ENCODE measurements at places on chromosomes 7 and 10.

DNA sequence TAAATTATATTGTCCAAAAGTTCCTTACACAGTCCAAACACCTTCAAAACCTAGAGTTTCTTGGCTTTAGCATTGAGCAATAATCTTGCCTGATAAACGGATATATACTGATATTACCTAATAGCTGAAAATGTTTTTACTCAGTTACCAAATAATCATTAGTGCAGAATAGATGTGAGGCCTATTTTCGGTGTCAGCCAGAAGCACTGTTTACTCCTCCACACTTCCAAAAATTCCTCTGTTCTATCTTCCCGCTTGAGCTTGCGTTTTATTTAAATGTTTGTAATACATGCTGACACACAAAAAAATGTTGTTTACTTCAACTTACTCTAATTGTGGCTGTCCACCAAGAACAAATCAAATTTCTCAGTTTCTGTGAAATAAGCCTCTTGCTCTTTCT lies 606.2 kb upstream of the TEX47 start:
- no peak for DNase-seq

- no peak for DNase-seq
These were observed 102.0 kb downstream of the GRK5 start for GRCh38 chr10:119309423-119309770.

GRCh38 chr10:114552050-114552449 lies 106.0 kb downstream of the ABLIM1 start:
- no peak for DNase-seq

- DNase-seq = peak; percentile 28
These were observed 411.5 kb upstream of the ZMIZ1 start for GRCh38 chr10:78657163-78657861.

DNA sequence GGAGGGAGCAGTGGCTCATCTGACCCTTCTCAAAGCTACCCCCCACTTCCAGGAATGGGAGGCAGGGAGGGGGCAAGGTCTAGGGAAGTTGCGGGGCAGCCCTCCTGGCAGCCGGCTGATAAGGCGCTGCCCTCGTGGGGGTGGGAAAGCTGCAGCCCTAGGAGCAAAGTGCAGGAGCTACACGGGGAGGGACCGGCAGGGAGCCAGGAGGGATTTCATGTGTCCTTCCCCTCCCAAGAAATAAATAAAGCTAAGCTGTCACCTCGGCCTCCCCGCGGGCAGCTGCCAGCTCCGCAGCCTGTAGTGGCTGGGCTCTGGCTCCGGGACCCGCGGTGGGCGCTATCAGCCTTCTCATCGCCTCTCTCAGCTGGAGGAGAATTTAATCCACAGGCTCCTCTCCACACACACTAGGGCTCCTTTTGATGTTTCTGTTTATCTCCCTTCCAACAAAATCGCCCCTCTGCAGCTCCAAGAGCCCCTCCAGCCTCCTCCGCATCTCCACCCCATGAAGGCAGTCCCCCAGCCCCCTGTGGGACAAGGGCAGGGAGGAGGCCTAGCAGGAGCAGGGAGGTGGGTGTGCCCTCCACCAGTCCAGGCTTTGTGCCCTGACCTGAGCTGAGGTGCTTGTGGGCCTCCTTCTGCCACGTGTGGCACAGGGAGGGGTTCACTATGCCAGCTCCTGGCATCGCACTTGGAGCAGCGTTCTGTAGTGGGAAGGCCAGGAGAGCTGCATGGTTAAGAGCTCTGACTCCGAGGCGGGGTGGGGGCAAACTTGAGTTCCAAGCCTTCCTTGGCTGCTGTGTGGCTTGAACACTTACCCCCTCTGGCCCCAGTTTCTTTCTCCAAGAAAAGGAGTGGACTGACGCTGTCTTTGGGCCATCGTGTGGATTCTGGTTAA lies 80.5 kb downstream of the C10orf105 start:
- no peak for DNase-seq

GRCh38 chr10:92124616-92125143 lies 166.2 kb downstream of the CPEB3 start:
- no peak for DNase-seq

DNA sequence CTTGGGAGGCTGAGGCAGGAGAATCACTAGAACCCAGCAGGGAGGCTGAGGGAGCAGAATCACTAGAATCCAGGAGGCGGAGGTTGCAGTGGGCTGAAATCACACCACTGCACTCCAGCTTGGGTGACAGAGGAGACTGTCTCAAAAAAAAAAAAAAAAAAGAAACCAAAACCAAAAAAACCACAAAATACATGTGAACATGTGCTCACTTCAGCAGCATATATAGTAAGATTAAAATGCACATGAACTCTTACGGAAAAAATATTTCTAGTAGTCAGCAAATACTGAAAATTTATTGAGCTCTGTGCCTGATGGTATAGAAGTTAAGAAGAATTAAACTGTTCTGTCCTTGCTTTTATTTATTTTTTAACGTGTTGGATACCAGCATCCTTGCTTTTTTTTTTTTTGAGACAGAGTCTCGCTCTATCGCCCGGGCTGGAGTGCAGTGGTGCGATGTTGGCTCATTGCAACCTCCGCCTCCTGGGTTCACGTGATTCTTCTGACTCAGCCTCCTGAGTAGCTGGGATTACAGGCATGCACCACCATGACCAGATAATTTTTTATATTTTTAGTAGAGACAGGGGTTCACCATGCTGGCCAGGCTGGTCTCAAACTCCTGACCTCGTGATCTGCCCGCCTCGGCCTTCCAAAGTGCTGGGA lies 9.6 kb upstream of the ZNF487 start:
- no peak for DNase-seq

DNA sequence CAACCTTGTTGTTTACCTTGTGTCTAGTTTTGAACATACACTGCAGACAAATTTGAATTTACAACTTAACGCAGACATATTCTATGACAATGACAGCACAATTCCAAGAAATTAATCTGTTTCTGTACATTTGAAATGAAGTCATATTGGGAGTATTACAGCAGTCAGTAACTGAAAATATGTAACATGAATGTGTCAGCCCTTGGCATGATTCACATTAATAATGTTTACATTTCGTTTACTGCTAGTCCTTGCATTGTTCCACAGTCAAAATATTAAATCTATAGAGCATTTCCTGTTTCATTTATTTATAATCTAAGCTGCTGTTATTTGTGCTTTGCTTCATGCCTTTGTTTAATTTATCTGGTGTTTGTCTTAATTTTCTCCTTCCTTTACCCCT lies 80.4 kb downstream of the NOC3L start:
- DNase-seq = no peak

GRCh38 chr10:110792476-110793125 lies 79.1 kb upstream of the PDCD4 start:
- no peak for DNase-seq

DNA sequence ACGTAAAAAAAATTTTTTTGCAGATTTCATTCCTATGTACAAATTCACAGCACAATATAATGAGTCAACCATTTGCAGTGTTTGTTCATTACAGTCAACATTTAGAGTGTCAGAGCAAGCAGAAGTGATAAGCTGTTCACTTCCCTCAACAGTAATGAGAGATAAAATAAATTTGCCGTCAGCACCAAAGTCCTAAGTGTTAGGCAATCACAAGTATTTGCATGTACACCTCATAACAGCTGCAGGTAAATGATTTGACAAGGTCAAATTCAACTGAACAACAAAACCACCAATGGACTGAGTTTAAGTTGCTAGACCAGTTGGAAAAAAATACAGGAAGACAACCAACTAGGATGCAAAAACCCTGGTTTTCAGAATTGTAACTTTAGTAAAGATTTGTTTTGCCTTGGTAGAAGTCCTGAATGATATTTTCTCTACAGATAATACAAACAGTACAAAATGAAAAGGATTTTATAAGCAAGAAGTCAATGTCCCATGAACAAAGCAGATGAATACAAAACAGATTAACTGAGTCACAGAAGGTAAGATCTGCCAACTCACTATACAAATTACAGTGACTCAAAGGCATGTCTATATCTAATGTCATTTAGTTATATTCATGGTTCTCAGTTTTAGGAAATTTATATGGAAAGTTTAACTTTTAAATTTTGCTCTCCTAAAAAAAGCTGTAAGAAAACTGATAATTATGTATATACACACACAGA lies 10.4 kb downstream of the RAPGEF5 start:
- DNase-seq = no peak

- no peak for DNase-seq
These were observed 2.4 kb upstream of the IRF5 start for GRCh38 chr7:128935342-128935730.
